ENCODE measurements at places on chromosomes 6 and 20.

DNA sequence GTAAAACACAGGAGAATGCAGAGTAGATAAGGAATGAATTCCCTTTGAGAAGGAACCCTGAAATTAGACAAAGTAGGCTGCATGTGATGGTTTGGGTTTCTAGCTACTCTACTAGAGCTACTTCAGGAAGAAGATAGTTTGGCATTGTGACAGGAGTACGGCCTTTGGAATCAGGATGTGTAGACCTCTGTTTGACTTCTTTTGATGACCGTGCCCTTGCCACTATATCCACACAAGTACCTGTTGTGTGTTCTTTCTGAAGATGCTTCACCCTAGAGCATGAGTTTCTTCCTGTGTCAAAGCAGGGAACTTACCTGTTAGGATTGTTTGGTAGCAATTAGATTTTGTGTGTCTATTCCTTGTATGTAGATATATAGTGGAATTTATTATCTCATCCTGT lies 41.7 kb downstream of the CD2AP start:
- DNase-seq, result no peak

DNA sequence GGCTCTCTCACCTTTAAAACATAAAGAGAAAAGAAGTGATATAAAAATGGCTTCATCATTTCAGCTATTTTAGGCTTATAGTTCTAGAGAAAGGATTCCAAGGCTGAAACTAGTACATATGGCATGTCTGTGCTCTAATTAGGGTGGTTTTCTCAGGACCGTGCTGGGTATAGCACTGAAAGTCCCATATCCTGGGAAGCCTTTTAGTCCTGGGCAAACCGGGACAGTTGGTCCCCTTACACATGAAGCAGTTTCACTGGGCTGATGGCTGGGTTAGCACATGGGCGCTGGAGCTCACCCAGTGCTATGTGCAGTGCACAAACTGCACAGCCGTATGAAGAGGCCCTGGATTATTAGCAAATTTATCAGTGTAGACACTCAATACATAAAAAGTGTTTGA lies 110.5 kb downstream of the SGK1 start:
- DNase-seq, result no peak

DNA sequence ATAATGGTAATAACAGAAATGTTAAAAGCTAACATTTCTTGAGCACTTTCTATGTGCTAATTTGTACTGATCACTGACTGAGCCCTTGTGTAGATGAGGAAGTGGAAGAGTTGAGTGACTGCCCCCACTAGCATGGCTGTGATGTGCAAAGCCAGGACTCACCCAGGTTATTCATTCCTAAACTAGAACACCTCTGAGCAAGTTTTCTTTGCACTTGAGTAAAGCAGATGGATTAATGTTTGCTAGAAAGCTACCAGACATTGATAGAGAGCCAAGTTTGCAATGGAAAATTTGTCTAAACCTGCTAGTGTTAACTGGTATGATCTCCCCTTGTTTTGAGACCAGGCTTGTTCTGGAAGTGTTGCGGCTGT lies 467.4 kb upstream of the PLCB4 start:
- DNase-seq, result no peak

GRCh38 chr20:59042151-59042795 lies at the start of gene PRELID3B:
PRELID3B (minus strand) TSS chr20:59042786; CDS start chr20:59042730, 56 bp downstream.
- no peak for DNase-seq

GRCh38 chr6:3571250-3571681 lies 114.4 kb upstream of the SLC22A23 start:
- DNase-seq, result no peak

DNA sequence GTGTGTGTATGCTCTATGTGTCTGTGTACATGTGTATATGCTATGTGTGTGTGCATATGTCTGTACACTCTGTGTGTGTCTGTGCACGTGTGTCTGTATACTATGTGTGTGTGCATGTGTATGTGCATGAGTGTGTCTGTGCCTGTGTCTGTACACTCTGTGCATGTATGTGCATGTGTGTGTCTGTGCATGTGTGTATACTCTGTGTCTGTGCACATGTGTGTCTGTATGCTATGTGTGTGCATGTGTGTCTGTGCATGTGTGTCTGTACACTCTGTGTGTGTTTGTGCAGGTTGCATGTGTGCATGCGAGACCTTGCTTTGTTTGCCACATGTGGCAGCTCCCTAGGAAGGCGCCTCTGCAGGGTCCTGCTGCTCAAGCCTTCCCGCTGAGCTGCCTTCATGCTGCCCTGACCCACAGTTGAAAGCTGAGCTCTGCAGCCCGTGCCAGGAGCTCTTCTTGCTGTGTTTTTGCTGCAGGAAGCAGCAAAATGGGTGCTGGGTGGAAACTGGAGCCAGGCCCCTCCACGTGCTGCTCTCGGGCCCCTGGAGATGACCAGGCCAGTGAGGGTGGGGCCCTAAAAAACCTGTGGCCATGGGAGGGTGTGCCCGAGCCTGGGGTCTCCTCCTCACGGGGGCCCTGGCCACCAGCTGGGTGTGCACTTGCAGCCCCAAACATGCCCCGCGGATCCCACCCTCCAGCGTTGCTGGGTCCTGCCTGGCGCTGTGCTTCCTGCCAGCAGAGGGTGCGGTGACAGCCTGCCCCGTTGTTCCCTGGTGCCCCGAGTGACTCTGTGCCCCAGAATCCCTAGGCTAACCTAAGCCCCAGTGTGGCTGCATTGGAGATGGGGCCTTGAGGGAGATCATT lies 109.1 kb downstream of the DACT2 start:
- DNase-seq, result no peak

DNA sequence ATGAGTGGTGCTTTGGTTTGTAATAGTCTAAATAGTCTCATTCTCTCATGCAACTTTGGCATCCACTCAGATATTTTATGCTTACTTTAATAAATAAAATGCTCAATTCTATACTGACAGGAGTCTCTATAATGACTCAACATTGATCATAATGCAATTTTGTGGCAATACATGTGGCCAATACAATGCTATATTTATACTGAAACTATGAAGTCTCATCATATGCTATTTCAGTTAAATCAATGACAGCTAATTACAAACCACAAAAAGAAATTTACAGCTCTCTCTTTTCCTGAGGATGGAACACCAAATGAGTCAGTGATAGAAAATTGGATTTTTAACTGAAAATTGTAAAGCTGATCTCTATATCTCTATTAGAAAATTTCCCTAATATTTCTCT lies 77.1 kb downstream of the WASF1 start:
- DNase-seq, result no peak

All from activated T-cell treated with anti-CD3 and anti-CD28 coated beads for 24 hours (primary cell).